ENCODE measurements at places on chromosomes 2 and 18.

DNA sequence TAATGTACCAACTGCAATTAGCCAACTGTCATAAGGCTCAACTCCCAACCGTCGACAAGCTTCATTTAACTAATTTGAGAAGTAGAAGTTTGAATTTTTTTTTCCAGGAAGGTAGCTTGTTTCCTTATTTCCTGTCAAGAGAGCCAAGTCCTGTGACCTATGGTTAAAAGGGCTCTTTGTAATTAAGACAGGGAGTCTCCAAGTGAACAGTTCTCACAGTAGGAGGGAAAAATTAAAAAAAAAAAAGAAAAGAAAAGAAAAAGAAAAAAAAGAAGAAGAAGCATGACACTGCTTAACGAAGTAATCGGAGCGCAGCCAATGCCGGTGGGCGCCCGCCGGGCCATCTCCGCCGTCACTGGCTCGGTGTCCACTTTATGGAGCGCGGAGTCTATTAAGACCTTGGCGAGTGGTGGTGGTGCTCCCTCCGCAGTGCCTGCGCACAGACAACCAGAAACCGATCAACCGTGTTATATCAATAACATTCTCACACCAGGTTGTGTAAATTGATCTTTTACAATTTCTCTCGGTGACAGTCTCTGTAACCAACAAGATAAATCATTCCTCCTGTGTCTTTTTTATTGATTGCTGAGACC, 197.2 kb upstream of the POU3F3 start:
- no peak for DNase-seq

DNA sequence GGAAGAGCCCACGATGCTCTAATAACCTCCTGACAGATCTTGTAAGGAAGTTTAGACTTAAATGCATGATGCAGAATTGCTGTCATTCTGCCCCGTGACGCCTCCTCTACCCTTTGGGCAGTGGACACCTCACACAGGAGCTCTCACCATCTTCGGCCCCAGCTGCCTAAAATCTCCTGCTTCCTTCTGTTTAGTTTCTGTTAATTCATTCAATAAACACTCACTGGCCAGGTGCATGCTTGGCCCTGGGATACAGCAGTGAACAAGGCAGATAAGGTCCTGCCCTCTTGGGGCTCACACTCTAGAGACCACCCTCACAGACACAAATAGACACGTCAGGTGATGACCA, 81.1 kb downstream of the SEPTIN10 start:
- DNase-seq = no peak

GRCh38 chr2:46537624-46538295, 58.4 kb downstream of the TMEM247 start:
- DNase-seq = no peak

DNA sequence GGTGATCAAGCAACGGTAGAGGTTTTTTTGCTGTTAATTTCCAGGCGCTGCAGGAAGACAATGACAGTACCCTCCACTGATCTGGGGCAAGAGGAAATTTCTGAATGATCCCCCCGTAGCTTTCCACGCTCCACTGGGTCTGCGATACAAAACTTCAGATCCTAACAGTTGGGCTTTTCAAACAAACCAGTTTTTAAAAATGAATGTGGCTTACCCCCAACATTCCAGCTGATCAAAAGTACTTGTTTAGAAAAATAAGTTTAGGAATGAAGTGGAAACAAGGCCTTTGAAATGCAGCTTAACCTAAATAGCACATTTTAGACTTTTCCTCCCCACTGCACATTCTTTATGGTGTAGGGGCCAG, 5.7 kb downstream of the ZFP36L2 start:
- DNase-seq = no peak

- no peak for DNase-seq
These were observed 278.3 kb downstream of the PTGR3 start for GRCh38 chr18:74930616-74931015.

DNA sequence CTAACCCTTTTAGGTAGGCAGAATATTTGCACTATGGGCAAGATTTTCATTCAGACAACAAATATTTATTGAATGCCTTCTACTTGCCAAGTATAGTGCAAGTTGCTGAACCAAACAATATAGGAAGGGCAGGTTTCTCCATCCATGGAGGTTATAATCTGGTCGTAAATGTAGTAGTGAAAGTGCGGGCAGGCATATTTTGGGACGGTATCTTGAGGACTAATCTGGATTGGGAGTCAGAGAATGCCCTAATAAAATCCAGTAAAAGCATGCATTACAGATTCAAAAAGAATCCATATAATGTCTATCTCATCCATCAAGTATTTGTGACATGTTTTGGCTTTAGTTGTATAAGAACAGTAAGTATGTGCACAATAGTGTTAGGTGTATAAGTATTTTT, 1.7 kb upstream of the NDUFV2 start:
- no peak for DNase-seq

DNA sequence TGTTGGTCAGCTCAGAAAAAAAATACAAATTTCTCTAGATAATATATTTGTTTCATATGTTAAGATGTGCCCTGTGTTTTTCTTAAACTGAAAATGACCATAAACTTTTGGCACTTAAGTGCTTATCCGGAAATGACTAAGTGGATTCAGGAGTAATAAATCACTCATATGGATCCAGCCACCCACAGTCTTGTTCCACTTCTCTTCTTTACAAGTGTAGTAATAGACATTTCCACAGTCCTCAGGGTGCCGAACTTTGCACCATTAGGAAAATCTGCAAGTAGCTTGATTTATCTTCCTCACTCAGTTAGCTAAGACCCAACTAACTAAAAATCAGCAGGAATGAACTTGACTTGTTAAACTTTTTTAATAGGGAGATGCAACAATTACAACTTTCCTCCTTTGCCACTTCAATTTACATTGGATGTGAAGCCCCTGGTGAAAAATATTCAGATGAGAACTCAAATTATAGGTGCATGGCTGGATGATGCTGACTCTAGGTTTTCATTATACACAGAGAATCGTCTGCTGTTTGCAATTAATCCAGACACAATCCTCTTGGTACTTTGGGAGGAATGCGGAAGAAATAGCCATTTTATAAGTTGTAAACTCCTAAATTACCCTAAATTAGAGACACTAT, 322.5 kb downstream of the ARHGAP15 start:
- DNase-seq = no peak

DNA sequence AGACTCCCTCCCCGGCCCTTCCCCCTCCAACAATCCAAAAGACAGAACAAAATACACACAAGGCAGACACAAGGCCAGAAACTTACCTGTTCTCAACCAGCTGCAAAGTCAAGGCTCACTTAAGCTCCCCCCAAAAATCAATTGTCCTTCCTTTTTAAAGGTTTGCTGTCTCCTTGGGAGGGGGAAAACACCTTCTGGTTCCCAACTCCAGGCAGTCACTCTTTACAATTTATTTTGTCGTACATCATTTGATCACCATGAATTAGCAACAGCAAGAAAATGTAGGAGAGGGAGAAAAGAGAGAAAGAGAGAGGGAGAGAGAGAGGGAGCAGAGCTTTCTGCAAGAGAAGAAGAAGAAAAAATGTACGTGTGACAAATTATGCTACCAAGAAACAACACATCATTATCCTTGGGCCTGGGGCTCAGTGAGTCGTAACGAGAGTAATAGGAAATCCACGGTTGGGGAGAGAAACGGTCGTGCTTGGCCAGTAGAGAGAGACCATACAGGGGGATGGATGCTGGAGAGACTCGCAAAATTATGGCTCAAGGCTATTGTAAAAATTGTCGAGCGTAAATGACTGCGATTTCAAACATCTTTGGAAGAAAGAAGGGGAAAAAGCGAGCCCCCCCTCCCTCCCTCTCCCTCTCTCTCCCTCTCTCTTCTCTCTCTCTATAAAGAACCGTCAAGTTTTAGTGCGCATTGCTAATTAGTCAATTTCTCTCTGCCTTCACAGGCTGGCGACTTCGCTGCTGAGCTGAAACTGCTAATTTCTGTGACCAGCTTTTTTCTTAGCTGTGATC, at the start of gene KLHL14:
KLHL14 (minus strand) TSS at position 443 of the 801 bp plus-strand sequence. CDS start 2,432 bp downstream, outside the sequence.
- no peak for DNase-seq

- peak; percentile 94 for DNase-seq
These were observed at the start of the genes EEF1B2 and NDUFS1 for GRCh38 chr2:206159346-206160124. EEF1B2 (plus strand) TSS chr2:206159895; CDS start chr2:206159980, 85 bp downstream. NDUFS1 (minus strand) TSS chr2:206159444; CDS start chr2:206153678, 5,766 bp downstream.

DNA sequence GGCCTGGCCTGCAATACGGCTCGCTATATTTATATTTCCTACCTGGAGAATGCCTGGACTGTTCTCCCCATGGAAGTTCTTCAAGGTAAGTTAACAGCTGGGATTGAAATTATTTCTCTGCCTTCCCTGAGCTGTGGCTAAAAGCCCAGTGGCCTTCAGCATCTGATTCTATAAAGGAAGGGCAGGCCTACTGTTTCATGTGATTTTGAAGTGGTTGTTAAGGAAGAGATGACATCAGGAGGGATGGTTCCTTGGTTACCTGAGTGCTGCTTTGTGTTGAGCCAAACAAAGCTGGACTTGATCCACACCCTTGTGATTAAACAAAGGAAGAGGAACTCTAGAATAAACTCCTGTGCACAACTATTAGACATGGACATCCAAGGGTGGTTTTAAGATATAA, 61.6 kb downstream of the MFSD6 start:
- no peak for DNase-seq

GRCh38 chr2:218734190-218734975, 23.7 kb downstream of the TTLL4 start:
- no peak for DNase-seq

DNA sequence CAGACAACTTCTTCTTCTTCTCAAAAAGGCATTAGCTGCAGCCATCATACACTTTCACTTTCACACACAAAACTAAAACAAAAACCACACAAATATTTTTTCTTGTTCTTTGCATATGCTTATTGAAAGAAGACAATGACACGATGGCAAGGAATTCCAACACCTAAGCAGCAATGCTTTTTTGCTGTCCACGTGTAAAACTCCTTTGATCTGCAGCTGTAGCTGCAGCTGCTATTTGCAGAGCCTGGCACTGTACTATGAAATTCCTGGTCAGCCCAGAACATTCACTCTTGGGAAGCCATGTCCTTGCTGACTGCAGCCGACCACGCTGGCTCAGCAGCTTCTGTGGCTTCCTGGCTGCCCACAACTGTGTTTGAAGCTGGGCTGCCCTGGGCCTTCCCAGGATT, 316.2 kb downstream of the CDH2 start:
- no peak for DNase-seq

- DNase-seq = no peak
These were observed 234.0 kb downstream of the HAUS1 start for GRCh38 chr18:46338205-46338604.

DNA sequence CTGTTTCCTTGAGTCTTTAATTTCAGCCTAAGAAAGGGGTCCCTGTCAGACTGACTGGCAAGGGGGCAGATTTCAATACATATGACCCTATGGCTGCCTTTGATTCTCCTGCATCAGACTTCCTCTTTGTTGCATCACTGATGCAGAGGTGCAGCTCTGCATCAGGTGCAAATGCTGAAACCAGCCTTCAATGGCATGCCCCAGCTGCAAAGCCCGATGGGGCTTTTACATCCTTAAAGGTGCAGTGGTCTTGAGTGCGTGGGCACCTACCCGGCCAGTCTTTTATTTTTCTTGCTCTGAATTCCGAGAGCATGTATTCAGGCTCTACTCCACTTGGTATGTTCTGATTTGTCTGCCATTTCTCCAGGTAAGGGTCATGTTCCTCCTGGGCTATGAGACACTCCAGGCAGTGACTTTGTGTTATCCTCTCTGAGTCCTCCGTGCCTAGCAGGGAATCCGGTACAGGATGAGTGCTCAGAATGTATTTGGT, 169.5 kb downstream of the MYCN start:
- no peak for DNase-seq

DNA sequence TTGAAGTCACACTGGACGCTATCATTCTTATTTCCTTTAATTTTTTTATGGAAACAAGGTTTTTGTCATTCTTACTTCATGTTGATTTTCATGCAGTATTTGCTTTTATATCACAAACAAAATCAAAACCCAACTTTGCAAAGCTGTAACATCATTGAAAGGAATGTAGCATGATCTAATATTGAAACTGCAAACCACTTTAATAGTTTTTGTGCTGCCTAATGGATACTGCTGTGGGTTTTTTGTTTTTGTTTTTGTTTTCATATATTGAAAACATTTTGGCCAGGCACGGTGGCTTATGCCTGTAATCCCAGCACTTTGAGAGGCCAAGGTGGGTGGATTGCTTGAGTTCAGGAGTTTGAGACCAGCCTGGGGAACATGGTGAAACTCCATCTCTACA, 81.6 kb downstream of the MAP2 start:
- no peak for DNase-seq

DNA sequence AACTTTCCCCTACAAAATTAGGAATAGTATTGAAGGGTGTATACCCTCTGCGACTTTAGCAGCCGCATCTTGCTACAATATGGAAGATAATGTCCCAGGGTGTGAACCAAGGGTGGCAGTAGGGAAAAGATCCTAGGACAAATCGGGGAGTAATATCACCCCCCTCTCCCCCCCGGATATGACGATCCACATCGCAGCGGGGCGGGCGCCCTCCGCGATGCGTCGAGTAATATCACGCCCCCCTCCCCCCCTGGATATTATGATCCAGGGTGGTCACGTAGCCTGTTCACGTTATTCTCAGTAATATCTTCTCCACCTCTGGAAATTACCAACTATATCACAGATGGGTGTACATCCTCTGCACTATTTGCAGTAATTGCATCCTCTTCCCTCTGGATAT, 82.9 kb downstream of the DAPL1 start:
- no peak for DNase-seq
